ENCODE measurements at places on chromosomes 16 and 17.

GRCh38 chr16:64455275-64455674, 666.6 kb downstream of the CDH11 start:
- DNase-seq: no peak

GRCh38 chr17:45686250-45686649, 97.9 kb upstream of the CRHR1 start:
- DNase-seq: no peak

DNA sequence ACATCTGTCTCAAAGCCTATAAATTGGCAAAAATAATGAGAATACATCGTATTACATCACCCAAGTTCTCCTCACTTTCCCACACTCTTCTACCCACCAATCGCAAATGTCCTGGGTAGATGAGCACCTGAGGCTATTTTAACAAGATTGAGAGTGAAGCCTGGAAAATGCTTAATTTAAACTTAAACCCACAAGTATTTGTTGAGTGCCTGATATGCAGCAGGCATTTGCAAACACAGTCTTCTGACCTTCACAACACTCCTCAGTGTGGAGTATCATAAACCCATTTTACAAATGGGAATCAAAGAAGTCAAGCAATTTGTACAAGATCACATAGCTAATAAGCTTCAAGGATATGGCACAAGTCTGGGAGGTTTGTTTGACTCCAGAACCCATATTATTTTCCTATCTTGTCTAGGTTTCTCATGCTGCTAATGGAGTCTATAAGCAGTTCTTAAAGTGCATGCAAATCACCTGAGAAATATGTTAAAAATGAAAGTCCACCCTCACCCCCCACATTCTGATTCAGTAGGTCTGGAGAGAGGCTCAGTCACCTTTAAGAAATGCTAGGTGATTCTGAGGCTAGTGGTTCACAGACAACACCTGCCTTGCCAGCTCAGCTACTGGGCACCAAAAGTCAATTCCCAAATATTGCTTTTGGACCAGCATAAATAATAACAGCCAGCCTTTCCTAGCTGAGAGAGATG, 34.9 kb upstream of the CCL2 start:
- no peak for DNase-seq

DNA sequence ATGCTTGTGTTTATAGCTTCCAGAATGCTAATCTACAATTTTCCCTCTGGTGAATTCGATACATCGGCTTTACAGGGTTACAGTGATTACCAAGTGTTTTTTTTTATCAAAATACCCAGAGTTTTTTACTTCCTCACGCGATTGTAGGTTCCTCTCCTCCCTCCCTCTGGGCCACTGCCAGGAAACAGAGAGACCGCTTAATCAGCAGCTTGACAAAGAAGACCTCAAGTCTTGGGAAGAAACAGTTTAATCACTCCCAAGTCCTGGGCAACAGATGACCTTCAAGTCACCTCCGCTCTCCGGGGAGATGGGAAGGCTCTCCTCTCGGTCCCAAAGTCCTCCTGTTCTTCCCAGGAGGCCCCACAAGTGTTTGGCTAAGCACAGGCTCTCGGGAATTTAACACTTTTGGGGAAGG, 23.5 kb downstream of the SMTNL2 start:
- DNase-seq: no peak

- no peak for DNase-seq
Observed at GRCh38 chr17:869567-870525, 87.7 kb downstream of the MRM3 start.

DNA sequence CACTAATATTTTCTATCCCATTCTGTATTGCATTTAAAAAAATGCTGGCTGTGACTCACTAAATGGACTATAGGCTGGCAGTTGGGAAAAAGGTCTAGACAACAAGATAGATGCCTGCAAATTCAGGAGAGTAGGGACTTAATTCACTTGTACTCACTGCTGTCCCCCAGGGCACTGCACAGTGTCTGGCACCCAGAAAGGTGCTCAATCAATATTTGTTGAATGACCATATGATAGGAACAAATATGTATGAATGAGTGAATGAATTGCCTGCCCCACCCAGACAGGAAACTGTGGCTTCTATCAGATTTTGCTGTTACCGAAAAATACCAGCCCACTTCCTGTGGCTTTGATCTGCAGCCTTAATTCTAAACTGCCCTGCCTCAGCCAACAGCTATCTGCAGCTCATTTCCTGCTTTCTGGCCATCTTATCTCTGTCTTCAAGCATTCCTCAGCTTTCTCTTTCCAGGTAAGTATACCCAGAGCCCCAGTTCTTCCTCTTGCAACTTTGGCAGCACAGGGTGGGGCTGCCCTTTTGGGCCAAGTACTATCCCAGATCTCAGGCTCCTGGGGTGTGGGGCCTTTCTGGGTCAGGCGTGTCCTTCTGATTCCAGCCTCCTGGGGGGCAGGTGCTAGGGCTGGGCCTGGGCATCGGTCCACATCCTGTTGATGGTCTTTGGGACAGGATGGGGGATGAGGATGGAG, 15.3 kb upstream of the TNS4 start:
- no peak for DNase-seq

DNA sequence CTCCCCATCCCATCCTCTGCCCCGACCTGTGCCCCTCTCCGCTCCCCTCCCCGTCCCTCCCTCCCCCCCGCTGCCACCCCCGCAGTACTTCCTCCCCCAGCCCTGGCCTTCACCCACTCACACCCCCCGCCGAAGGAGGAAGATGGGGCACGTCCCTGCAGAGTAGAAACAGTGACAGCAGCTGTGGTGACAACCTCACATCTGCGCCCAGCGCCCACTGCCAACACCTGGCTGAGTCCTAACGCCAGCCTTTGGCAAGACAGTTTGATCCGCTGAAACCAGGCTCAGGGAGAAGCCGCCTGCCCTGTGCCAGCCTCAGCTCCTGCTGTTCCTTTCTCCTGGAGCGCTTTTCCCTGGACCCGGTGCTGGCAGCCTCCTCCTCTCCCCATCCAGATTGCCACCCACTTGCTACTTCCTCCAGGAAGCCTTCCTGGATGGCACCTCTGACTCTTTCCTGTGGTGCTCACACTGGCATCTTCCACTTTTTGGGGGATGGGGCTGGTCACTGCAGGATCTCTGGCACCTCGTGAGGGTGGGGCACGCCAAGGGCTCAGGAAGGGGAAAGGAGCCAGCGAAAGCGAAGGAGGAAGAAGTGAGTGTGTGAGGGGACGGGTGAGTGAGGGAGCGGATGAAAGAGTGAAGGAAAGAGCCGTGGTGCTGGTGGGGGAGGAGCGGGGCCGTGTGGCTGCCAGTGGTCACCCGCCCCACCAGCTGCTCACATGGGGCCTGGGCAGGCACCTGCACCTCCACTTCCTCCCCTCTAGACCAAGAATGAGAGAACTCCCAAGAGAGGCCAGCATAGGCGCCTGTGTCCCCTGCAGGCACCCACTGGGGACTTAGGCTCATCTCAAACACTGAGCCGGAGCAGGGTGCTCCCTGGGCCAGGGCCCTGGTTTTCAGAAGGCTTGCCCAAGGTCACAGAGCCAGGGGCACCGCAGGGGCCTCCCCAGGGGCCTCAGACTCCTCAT, 27.0 kb downstream of the ZFPM1 start:
- DNase-seq: no peak

DNA sequence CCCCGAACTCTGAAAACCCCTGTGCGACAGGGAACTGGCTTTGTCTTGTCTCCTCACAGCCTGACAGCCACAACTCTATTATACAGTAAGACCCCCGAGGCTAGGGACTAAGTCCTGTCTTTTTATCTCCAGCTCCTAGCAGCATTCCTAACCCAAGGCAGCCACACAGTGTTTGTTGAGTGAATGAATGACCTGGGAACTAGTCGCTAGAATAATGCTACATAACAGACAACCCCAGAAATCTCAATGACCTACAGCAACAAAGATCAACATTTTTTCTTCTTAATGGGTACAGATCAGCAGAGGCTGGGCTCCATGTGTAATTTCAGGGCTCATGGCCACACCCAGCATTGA, 71.4 kb upstream of the TNRC6C start:
- no peak for DNase-seq

- DNase-seq: no peak
Observed at GRCh38 chr17:73283841-73284282, 22.2 kb upstream of the CPSF4L start.

DNA sequence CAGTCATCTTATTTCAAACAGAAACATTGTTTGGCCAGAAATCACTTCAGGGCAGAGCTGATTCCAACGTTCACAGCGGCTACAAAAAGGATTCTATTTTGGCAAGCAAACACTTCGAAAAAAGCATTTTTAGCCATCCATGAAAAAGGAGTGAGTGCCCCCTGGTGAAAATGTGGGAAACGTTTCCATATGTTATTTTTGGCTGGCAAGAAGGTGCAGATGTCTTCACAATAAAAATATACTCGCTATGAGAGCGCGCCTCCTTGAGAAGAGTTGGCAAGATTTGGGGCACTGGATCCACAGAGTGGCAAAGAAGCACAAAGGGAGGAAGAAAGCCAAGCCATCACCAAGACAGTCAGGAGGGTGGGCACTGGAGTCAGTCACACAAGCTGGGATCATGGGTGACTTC, 191.1 kb downstream of the CHD9NB start:
- DNase-seq: no peak

DNA sequence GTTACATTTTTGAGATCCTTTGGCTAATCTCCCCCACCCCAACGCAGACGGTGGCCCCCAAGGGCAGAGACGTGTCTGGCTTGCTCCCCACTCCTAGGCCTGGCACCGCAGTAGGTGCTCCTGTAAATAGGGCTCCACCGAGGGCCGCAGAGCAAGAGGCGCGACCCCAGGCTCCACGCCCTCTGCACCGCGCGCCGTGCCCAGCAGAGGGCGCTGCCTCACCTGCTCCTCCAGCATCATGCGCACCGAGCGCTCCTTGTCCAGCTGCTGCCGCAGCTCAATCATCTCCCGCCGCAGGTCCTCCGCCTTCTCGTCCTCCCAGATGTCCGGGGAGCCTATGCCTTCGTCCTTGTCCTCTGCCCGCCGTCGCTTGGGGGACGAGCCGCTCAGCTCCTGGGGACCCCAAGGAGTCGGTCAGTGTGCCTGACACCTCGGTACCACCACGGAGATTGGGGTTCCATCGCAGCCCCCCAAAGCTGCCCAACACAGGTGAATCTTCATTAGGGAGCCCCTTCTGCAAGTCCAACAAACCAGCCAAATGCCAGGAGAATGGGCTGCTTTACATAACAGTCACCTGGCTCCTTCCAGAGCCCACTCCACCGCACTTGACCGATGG, 11.2 kb downstream of the TFAP4 start:
- DNase-seq: no peak

- DNase-seq: no peak
Observed at GRCh38 chr17:64190472-64190871, 60.5 kb upstream of the ERN1 start.

GRCh38 chr17:73342050-73342522, 30.3 kb upstream of the CDC42EP4 start:
- peak; percentile 27 for DNase-seq

DNA sequence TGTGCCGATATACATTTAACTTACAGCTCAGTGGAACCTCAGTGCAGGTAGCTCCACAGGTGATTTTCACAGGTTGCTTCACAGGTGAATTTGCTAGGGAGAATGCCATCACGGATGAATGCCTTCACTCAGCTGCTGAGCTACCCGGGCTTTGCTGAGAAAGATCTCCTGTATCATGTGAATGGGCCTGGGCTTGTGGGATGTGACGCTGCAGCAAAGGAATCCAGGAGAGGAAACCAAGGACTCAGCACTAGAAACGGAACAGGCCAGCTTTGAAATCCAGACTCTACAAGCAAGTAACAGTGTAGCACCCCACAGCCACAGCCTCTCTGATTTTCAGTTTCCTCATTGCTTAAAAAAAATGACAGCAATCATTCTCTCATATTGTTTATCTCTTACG, 271.4 kb upstream of the MAF start:
- no peak for DNase-seq

GRCh38 chr16:57486858-57487834, 853 bp upstream of the DOK4 start:
- no peak for DNase-seq

DNA sequence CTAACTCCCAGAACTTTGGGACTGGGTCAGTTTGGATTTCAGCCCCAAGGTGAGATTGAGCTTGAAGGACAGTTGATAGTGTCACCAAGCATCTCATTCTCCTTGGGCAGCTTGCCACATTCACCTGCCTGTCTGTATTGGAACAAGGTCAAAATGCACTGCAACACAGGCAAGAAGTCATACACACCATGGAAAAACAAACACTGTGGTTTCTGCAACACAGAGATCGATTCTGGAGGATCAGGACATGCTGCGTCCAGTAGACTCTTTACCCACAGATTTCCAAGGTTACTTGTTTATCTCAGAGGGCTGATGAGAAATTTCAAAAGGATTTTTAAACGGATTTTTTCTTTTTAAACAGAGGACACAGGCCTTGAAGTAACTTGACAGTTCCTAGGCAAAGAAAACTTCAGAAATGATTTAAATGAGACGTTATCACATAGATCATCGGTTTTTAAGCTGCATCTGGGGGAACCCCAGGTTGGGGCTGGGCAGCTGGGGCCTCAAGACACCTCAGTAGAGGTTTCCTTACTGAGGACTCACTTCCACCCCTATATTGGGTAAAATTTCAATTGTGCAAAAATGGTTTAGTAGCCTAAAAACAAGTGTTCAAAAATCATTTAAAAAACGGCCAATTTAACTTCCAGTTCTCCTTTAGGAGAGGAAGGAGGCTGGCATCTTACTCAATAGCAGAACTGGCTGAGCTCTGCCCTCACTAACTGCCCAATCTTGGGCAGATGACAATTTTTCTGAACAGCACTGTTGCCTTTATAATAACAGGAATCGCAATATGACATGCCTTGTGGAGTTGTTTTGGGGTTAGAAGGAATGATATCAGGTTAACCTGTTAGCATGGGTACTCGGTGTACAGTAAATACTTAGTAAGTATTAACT, 299.3 kb downstream of the XYLT1 start:
- DNase-seq: no peak

GRCh38 chr16:24116046-24116776, 139.9 kb upstream of the CACNG3 start:
- DNase-seq: no peak

GRCh38 chr17:30199600-30199999, 35.9 kb downstream of the SLC6A4 start:
- DNase-seq: no peak

DNA sequence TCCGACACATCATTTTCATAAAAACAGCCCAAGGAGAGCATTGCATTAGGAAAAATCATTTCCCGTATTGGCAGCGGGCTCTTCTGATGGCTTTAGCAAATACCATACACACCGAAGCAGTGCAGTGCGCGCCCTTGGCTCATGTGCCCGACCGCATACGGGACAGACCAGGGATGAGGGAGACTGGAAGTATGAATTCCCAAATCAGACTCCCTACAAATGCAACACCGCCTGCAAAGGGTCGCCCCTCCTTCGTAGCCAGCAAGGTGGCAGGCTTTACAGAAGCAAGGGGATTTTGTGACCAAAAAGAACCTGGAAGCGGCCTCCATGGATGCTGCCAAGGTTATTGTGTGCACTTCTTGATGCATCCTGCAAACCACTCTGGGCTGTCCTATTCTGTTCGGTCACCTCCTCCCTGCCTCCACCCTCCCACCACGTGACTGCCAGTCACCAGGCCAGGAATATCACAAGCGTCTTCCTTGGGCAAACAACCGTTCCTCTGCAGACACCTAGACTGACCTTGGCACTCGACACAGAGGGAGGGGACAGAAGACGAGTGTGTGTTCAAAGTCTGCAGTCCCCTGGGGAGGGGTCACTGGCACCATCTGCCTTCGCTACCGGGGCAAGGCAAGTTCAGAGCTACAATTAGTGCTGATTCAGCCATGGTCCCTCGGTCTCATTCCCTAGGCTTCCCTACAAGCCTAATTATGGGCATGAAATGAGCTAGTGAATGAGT, 460.4 kb downstream of the SLC39A11 start:
- DNase-seq: no peak

Data from glomerular endothelial cell (primary cell).